GM23248 (cell line): ENCODE measurements at places on chromosomes 12 and 14. TPM values are rescaled to one million over a fixed set of nuclear protein-coding genes. Genes with fewer than 3 reads are reported as not detected.

GRCh38 chr14:95683793-95684192, 2.4 kb upstream of the TCL1B start:
- DNase-seq = peak; percentile 14

- peak; percentile 31 for DNase-seq
Measured at GRCh38 chr12:57579011-57579410, 12.0 kb upstream of the PIP4K2C start.

DNA sequence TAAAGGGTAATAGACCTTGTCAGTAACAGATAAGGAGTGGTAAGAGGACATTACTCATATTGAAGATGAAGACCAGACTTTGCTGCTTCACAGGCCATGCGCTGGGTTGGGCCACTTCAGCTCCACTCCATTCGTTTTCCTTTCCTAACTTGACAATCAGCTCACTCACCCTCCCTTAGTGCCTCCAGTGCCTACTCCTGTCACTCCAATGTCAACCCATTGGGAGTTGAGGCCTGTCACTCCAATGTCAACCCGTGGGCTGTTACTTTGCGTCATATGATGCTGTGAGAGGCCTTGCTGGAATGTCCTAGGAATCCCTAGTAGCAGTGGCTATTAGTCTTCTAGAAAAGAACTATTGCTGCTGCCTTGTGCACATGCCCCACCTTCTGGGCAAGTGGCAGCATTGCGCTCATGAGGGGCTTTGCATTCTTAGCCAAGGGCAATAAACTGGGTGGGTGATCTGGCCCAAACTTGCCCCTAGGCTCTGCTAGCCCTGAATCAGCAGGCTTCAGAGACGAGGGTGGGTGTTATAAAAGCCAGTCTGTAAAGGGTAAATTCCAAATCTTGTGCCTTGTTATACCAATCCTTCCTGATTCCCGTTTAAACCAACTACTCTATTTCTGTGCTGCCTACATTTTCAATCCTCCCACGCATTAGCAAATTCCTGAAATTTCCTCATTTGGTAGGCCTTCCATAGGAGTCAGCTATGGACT, 36.1 kb downstream of the BAZ2A start:
- DNase-seq = peak; percentile 90

The FAM186B gene
- total RNA-seq = 0.22 and 1.4 TPM in 2 replicates

The ACSS3 gene
- total RNA-seq = 1.9 and 3.2 TPM in 2 replicates

DNA sequence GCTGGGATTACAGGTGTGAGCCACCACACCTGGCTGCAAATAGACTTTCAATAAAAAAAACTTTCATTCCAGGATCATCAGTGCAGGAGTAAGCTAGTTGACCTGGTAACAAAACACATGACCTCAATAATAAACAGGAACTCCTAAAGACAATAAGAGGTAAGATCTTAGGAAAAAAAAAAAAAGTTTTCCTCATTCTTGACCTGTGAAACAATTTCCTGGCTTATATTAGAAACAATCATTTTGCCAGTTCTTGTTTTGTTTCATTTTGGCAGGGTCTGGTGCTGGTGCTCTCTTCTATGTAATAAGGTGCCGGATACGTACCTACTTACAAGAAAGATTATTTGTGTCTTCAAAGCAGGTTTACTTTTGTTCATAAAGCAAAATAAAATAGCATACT, 90.6 kb upstream of the AMN1 start:
- no peak for DNase-seq

- peak; percentile 68 for DNase-seq
Measured at GRCh38 chr14:90060312-90060964, 1.4 kb upstream of the KCNK13 start.

- peak; percentile 94 for DNase-seq
Measured at GRCh38 chr14:68546839-68547238, 246.0 kb downstream of the ZFP36L1 start.

DNA sequence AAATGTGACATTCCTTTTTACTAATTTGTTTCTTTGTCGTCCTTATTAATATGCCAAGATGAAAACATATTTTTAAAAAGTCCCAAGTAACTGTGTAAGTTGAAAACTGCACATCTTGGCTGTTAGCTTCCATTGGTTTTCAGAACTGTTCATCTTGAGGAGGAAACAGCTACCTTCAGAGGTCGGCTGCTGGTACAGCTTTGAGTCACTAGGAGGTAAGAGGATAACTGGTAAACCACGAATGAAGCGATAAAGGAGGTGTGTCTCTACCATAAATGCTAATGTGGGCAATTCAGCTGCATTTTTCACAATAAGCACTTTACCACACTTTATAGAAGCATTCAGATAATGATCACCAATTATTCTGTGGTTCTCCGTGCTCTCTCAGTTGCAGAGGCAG, 137.5 kb upstream of the KRAS start:
- DNase-seq = peak; percentile 21

- no peak for DNase-seq
Measured at GRCh38 chr12:32493282-32493681, 93.9 kb downstream of the FGD4 start.

DNA sequence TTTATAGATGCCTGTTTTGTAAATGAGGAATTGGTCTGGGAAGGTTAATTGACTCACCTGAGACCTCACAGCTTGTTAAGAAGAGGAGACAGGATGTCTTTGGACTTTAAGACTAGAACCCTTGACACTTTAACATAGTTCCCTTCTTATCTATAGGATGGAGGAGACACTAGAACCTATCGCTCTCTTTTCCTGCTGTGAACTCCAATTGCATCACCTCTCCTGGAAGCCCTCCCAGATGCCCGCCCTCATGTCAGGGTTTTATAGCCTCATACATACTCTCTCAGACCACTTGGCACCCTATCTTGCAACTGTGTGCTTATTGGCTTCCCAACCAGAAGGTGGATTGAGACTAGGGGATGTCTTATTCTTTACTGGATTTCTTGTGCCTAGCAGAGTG, 2.5 kb upstream of the CTDSP2 start:
- DNase-seq = no peak

- peak; percentile 60 for DNase-seq
Measured at GRCh38 chr14:71498212-71498611, 434.0 kb upstream of the RGS6 start.

The ACOT4 gene
- total RNA-seq = 0.38 and 1.5 TPM in 2 replicates

The PRH2 gene
- 2.5 TPM in 1 of 2 replicates, not detected in the other for total RNA-seq

The DIO2 gene
- total RNA-seq = 31.5 and 45.4 TPM in 2 replicates

The M6PR gene
- 84.8 and 87.1 TPM in 2 replicates for total RNA-seq

The POTEM gene
- not detected in 2 replicates for total RNA-seq

The KLRK1 gene
- total RNA-seq = not detected in 2 replicates

DNA sequence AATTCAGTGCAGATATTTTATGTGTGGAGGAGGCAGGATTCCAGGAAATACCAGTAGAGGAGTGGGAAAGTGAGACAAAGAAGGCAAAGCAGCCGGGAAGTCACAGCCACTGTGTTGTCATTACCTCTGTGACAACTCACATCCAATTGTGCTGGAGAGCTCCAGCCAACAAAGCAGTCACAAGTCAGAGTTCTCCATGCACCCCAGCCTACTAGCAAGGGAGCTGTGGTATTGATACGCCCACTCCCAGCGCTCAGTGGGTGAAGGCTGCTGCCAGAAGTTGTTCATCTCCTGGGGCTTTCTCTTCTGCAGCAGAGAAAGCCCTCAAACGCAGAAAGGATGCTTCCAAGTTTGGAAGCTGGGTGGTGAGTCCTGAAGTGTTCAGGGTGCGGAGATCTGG, 93.9 kb downstream of the DICER1 start:
- DNase-seq = no peak

DNA sequence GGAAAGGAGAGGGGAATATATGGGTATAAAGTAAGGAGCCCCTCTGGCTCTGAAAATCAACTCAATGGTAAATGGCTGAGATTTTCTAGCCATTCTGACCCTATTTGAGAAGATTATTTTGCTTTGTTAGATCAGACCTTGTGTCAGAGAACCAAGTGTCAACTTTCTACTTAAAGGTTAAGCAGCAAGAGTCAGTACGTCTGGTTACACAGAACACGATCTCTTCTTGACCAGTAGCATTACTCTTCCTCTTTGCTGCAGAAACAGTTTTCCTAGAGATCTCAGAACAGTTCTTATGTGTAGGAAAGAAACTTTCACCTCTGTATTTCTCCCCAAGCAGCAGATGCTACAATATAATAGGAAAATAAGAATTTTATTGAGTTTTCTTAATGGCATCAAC, 47.4 kb upstream of the BTG1 start:
- DNase-seq = no peak

GRCh38 chr12:49008943-49009342, 9.6 kb downstream of the PRKAG1 start:
- DNase-seq = no peak

DNA sequence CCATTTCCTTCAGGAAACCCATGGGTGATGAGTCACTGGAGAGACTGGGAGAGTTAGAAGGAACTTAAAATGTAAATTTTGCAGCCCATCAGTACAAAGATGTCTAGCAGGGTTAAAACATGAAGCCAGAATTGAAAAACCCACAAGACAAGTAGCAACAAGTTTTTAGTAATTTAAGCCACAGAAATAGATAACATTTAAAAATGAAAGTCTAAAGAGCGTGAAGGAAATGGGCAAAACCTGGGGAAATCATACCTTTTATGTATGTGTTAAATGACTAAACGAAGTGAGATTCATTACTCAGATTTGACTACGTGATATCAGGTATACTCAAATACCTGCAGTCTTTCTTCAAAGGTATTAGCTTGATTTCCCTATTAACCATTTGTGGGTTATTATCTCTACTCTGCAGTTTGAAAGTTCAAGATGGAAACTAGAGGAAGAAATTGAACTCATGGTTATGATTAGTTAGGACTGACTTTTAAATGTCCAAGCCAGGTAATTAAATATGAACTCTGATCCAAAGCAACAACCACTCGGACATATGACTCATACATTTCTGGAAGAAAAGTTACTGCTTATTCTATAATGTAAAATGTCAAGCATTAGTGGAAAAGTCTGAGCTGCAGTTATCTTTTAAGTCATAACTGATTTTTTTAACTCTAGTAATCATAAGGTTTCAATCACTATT, 84.1 kb downstream of the ITPR2 start:
- peak; percentile 40 for DNase-seq

DNA sequence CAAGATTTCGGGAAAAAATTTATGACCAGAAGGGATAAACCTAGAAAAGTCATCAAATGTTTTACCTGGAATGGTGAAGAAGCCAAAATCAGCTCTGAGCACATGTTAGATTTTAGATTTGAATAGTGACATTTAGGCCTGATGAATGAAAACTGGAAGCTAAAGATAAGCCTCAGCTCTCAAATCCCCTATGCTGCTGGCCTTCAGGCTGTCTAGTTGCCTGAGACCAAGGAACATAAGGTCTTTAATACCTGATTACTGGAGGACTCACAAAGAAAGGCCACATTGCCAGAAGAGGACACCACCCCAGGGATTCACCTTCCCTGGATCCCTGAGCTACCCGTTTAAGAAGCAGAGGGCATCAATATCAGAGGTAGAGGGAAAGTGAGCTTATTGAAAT, 56.6 kb downstream of the BCL2L14 start:
- DNase-seq = no peak

The SYNJ2BP gene
- 12.2 and 13.3 TPM in 2 replicates for total RNA-seq

GRCh38 chr14:67729072-67729885, 27.6 kb downstream of the RDH12 start:
- no peak for DNase-seq

DNA sequence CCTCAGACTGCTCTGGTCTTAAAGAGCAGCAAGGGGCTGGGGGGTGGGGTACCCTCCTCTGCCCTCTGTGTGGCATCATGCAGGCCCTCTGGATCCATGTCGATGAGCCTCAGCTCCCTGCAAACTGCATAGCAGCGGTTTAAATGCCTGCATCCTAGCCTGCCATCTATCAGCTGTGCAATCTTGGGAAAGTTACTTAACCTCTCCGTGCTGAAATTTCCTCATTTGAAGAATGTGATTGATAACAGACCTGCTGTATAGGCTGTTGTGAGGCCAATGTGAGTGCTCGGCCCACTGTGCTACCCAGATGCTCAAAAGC, 3.8 kb downstream of the FAM181A start:
- DNase-seq = no peak

DNA sequence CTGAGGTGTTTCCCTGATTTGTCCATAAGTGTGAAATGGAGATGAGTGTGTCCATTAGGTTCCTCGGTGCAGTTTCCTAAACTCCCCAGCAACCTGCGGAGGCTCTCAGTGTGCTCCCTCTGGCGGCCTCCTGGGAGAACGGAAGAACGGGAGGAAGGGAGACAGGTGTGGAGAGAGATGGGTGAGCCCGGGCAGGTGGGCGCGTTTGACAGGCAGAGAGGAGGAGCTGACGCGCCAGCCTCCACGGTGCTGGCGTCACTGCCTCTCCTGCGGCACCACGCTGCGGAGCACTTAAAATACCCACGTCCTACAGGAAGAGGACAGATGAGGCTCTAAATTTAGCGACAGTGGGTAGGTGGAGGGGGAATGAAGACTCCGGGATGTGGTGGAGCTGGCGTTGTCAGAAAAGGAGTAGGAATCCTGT, 26.8 kb upstream of the PEX5 start:
- DNase-seq = peak; percentile 54

DNA sequence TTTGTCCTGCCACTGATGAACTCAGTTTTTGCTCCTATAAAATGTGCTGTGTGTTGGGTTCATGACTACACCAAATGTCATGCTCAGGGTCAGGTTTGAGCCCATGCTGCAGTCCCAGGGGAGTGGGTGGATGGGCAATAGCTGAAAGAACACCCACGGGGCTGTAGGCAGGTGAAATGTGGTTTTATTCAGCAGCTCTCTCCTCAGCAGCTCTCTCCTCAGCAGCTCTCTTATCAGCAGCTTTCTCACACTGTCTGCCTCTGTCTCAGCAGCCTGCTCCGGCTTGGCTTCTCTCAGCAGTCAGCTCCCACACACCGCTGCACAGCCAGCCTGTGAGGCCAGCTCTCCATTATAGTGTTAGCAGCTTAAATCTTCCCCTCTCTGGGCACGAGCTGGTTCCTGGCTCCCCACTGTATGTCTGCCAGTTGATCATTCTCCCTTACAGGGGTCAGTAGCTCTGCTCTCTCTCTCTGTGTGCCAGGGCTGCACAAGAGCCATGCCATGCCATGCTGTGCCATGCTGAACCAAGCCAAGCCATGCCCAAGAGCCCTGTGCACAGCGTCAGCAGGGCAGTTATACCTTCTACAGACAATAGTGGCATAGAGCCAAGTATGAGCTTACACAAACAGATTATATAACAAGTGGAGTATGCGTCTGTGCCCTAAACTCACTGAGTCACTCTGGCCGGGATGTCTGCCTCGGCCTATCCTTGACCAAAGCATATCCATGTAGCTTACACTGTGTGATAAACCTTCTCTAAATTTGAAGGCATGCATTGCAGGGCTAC, 303.3 kb upstream of the TMPO start:
- DNase-seq = peak; percentile 24

GRCh38 chr14:101599234-101599885, 38.1 kb downstream of the DIO3 start:
- no peak for DNase-seq

DNA sequence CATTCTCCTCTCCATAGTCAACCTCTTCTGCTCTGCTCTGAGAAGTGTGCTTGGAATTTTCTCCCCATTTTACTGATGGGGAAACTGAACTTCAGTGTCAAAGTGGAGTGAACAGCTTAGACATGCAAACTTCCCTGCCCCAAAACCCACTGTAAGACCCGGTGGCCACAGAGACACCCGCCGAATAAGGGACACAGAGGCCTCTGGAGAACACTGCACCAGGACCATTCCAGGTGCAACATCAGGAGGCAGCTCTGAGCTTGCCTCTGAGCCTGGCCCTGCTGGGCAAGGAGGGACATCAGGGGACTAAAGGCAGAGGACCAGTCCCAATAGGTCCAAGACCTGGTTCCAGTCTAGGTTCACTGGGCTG, 1.7 kb downstream of the HDAC7 start:
- no peak for DNase-seq
